ENCODE measurements at places on chromosomes 2 and 18. TPM values are rescaled to one million over a fixed set of nuclear protein-coding genes. Genes with fewer than 3 reads are reported as not detected.

The SLC23A3 gene
- 0.33 TPM for total RNA-seq

The TBR1 gene
- not detected for total RNA-seq

The POTEE gene
- 0.13 TPM for total RNA-seq

GRCh38 chr2:13542642-13543041 is 825.9 kb downstream of the TRIB2 start:
- DNase-seq = no peak

GRCh38 chr2:10965241-10965843 is 53.6 kb downstream of the KCNF1 start:
- no peak for DNase-seq

- DNase-seq = no peak
Observed at GRCh38 chr2:54613794-54614257, 109.6 kb upstream of the EML6 start.

- DNase-seq = no peak
Observed at GRCh38 chr2:4964001-4964540, 728.1 kb upstream of the SOX11 start.

- no peak for DNase-seq
Observed at GRCh38 chr2:133292259-133292658, 276.0 kb downstream of the NCKAP5 start.

Data from upper lobe of left lung (tissue), 6 donors.